Immature natural killer cell (primary cell): ENCODE measurements at places on chromosomes 13 and 19.

- no peak for DNase-seq
These were observed 96.1 kb upstream of the MBNL2 start for GRCh38 chr13:97125810-97126738.

DNA sequence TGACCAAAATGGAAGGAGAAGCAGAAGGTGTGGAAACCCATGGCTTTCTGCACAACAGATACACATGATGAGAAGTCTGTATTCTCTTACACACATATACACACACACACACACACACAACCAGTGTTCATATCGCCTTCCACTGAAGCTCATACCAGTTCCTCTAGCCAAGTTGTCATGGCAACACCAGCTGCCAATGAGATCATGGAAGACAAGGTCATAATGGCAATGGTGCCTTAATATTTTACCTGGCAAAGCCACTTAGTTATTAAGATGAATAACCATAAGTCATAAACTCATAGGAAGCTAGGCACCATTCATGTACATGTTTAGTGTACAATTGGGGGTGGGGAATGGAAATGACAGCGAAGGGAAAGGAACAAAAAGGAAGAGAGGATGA lies 2.6 kb upstream of the DHRS12 start:
- DNase-seq, result no peak

- no peak for DNase-seq
These were observed 919 bp downstream of the DACT3 start for GRCh38 chr19:46660008-46660517.

DNA sequence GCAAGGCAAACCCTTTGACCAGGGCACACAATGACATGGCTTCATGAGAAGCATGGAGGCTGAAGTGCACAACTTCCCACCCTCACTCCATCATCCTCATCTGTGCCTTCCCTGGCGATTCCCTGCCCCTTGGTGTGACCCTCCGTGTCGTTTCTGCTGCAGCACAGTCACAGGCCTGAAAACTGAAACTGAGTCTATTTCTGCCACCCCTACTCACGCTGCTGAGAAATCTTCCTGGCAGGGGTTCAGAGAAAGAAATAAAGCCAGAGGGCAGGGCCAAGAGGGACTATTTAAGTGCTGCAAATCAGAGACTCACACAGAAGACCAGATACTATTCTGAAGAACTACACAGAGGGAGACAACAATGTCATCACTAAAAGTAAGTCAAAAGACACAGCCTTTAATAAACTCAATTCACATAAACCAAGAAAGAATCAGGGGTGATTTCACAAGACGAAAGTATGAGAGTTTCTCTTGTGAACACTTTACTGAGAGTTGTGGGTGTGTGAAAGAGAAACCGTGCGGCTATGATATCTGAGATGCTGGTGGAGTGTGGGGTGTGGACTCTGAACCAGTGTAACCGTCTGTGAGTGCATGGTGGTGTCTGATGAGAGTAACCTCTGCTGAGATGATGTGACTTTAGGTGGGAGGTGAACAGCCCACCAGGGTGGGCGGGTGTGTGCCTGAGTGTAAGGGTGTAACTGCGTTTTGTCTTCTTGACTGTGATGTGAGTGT lies 23.5 kb downstream of the LGALS16 start:
- no peak for DNase-seq

DNA sequence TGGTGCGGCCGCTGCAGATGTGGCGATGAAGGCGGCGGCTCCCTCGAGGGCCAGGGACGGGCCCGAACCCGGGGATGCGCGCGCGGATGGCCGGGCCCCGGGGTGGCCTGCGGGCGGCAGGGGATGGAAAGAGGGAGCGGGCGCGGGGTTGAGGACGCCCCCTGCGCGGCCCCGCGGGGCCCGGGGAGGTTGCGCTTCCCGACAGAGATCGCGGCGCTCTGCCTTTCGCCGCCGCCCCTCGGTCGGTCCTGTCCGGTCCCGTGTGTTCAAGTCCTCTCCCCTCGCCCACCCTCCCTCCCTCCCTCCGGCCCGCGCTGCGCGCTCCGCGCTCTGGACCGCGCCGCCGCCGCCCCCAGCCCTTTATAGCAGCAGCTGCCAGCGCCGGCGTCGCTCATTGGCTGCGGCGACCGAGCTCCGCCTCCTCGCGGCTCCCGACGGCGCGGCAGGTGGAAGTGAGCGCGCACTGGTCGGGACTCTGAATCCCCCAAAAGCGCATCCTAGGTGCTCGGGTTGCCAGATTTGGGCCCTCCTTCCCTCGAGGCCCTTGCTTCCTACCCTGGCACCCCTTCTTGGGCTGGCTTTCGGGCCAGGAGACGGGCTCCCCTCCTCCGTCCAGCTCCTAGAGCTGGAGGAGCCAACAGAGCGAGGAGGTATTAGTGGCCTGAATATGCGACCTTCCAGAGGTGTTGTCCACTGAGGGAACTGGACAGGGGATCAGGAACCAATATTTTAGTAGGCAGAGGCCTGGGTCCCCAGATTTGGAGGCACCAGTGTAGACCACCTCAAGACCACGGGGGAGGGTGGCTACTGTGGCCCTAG lies at the start of gene ELAVL3:
TSS of gene ELAVL3 (minus strand) at position 332 of the 819 bp plus-strand sequence. CDS start 438 bp downstream, outside the sequence.
- DNase-seq, result no peak

GRCh38 chr13:98761126-98761985 lies 8.9 kb upstream of the SLC15A1 start:
- no peak for DNase-seq

- DNase-seq, result no peak
These were observed 884.2 kb downstream of the DIAPH3 start for GRCh38 chr13:59279576-59279975.

DNA sequence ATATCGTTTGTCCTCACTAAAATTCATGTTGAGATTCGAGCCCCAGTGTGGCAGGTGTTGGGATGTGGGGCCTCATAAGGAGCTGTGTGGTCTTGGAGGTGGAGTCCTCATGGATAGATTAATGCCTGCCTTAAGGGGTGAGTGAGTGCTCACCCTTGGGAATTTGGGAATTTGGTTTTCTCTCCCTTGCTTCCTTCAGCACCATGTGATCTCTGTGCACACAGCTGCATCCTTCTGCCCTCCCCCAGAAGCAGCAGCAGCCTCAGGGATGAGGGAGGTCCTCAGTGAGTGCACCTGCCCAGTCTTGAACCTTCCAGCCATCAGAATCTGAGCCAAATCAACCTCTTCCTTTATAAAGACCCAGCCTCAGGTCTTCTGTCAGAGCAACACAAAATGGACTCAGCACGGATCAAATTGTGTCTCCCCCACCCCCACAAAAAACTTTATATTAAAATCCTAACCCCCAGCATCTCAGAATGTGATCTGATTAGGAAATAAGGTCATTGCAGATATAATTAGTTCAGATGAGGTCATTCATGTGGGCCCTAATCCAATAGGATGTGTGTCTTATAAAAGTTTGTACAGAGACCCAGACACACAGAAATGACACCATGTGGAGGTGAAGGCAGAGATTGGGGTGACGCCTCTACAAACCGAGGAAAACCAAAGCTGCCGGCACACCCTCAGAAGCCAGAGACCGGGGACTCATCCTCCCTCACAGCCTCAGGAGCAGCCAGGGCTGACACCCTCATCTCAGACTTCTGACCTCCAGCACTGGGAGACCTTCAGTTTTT lies 12.9 kb downstream of the CYTH2 start:
- DNase-seq, result no peak

DNA sequence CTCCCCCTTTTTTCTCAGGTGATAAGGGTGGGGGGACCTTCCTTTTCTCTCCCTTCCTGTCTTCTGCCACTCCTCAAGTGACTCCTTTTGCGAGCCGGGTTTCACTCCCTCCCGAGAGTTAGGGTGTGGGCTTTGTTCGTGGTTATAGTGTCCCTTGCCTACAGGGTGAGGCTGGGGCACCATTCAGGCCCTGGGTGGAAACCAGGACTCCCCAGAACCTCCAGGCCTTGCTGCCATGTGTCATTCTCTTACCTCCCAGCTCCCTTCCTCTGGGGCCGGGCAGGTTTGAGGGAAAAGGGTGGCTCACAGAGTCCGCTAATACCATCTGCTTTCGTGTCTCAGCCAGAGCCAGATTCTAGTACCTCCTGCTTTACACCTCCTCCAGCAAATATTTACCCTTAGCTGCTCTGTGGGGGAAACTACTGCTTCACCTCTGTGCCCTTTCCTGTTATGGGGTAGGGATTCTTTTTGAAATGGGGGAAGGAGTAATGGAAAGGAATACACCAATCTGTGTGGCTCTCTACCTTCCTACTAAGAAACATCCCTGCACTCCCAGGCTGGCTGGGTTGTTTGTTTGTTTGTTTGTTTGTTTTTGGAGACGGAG lies 2.8 kb downstream of the ACTN4 start:
- no peak for DNase-seq

DNA sequence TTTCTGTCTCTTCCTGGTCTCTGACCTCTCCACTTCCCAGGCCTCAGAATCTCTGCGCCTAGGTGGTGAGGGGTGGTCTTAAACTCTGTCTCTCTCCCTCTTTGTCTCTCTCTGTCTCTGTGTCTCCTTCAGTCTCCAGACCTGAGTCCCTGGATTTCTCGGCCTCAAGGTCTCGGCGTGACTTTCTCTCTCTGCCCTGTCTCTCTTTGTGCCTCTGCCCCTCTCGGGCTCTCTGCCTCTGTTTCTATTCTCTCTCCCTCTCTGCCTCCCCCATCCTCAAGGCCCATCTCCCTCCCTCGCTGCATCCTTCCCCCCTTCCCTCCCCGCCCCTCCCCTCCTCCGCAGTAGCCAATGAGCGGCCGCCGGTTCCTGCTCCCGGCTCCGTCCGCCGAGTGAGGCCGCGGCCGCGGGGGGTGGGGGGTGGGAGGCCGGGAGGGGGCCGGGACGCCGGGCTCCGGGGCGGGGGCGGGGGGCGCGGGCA lies at the start of gene CACNG7:
TSS of gene CACNG7 (plus strand) at position 344 of the 481 bp plus-strand sequence. CDS start 3,554 bp downstream, outside the sequence.
- no peak for DNase-seq

- DNase-seq, result no peak
These were observed 151.7 kb upstream of the TSHZ3 start for GRCh38 chr19:31500946-31501345.

DNA sequence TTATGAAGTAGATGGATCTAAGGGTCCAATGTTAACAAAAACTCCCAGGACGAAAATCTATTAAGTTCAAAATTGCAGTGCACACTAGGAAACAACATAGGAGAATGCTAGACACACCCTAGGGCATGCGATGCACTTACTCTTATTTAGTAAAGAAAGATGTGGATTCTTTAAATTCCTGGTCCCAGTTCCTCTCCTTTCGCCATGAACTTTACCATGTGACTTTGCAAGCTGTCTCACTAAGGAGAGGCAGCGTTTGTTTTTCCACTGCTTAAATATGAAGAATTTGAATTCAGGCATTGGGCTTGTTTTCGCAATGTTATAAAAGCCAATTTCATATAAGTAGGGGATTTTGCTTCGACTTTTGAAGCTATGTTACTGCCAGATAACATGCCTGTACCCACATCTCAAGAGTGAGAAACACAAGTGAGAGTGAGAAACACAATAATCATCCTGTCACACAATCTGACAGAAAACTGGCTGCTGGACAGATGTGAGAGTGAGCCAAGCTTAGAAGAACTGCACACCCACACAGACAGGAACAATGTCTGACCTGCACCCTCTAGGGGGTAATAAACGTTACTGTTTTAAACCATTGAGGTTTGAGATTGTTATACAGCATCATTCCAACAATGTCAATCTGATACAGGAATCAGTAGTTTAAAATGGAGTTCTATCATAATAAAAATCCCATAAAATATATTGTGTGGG lies 1308.4 kb downstream of the SLITRK5 start:
- DNase-seq, result peak; percentile 63

DNA sequence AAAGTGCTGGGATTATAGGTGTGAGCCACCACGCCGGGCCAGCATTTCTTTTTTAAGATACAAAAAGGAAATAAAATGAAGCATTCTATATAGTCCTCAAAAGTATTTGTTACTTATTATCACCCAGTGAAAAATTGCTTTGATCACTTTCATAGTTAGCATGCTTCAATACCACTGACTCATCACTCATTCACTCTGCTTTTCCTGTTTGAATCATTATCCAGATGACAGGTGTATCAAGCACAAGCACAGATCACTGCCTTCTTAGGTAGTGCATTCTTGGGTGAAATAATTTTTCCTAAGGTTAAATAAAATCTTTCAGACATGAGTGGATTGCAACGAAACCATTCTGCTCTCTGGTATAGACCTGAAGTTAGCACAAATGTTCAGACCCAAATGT lies 35.8 kb upstream of the SPART start:
- DNase-seq, result no peak

GRCh38 chr13:113837560-113838355 lies 26.1 kb downstream of the GAS6 start:
- DNase-seq, result no peak

DNA sequence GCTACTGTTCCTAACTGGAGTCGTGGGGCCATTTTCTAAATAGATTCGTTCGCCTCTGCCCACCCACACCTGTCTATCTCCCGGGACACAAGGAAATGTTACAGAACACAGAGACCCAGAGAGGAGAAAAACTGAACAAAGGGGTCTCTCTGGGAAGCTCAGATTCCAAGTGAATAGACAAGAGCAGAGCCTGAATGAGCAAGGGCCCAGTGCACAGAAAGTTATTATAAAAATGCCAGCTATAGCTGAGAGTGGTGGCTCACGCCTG lies 27.2 kb upstream of the FEM1A start:
- no peak for DNase-seq

DNA sequence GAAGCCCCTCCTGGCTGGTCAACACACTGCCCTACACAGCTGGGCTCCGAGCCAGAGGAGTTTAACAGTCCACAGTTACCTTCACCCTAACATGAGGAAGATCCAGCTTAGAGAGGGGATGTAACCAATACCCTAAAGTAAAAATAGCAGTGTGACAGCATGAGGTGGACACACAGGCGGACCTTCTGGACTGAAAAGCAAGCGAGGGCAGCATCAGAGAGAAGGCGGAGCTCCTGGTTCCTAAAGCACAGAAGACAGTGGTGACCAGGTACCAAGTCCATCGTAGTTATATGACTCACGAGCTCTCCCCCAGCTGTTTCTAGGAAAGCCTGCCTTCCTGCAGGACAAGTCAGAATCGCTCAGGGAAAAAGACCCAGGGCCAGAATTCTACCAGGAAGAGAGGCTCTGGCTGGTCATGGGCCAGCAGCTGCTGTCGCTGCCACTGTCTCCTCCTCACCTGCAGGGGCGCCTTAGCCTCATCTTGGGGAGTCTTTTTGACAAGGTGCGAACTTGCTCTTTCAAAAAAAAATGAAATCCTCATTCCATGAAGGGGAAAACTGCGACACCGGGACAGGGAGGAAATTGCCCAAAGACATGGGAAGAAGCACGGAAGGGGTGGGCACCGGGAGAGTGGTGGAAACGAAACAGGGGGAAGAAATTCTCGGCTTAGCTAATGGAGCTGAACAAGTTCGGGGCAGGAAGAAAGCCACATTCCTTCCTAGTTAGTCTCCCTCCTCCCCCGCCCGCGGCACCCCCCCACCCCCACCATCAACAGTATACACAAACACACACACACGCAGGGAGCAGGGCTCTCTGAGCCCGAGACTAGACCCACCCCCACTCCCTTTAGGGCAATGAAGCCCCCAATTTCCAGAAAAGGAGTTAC lies 1.7 kb downstream of the ELL start:
- DNase-seq, result peak; percentile 55
